ENCODE measurements at places on chromosomes 16 and 17.

- DNase-seq = no peak
Observed at GRCh38 chr17:48439110-48439850, 9.3 kb upstream of the SKAP1 start.

DNA sequence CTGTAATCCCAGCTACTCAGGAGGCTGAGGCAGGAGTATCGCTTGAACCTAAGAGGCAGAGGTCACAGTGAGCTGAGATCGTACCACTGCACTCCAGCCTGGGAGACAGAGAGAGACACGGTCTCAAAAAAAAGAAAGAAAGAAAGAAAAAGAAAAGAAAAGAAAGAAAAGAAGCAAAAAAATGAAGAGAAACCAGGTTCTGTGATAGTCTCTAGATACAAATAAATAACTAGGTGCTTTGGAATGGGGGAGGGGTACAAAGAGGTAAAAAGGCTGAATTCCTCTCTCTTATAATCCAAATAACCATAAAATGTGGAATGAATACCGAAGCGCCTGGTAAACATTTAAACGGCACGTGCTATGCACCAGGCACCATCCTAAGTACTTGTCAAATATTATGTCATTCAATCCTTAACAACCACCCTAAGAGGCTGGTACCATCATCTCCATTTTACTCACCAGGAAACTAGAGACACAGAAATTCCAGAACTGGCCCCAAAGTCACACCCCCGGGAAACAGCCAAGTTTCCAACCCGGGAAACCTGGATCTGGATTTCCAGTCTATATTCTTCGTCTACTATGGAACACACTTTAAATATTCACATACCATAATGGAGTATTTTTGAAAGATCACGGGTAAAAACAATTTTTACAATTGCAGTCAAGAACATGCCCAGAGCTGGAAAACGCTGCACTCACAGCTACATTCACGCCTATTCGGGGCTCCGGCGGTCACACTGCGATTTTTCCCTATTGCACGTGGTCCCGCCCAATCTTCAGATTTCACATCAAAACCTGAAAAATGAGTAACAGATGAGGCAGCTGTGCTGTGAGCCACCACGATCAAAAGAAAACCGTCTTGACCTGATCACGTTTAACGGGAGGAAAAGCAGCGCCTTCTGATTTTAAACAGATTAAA is 10.5 kb downstream of the NXN start:
- DNase-seq = no peak

GRCh38 chr16:85072076-85072860 is 40.0 kb downstream of the CIBAR2 start:
- DNase-seq = no peak

DNA sequence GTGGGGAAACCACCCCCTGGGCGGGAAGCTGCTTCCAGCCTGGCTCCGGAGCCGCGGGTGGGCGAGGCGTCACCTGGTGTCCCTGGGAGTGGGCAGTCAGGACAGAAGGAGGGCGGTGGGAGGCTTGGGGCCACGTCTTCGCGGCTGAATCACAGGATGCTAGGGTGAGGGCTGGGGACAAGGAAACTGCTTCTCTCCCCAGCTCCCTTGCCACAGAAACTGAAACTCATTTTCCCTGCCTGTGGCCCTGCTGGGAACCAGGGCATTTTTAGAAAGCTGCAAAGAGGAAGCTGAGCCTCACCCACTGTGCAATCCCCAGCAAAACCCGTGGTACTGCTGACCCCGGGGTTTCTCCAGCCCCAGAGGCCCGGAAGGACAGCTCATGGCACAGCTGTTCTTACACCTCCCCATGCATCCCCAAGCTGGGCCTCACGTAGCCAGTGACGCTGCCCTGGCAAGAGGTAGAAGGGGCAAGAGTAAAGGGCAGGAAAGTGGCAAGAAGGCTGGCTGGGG is 8.2 kb downstream of the RHBDF2 start:
- DNase-seq = no peak

DNA sequence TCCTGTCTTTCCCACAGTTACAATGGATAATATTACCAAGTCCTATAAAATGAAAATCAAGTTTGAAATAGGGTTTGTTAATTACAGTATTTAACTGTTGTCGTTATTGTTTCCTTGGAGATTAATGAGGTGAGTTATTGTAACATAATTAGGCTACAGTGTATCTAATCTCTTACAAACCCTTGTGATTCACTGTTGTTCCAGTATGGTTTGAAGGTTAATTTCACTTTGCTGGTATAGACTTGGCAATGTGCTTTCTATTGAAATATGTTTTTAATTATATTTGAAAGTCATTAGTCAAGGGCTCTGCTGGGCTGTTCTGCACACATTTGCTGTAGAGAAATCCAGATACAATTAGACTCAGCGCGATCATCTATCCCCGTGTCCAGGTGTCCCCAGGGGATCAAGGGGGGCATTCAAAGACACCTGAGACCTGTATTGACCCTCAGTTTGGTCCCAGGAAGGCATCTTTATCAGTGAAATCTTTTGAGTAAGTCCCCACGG is 624.6 kb upstream of the EEF2KMT start:
- no peak for DNase-seq

- no peak for DNase-seq
Observed at GRCh38 chr16:87210894-87211293, 106.3 kb downstream of the C16orf95 start.

DNA sequence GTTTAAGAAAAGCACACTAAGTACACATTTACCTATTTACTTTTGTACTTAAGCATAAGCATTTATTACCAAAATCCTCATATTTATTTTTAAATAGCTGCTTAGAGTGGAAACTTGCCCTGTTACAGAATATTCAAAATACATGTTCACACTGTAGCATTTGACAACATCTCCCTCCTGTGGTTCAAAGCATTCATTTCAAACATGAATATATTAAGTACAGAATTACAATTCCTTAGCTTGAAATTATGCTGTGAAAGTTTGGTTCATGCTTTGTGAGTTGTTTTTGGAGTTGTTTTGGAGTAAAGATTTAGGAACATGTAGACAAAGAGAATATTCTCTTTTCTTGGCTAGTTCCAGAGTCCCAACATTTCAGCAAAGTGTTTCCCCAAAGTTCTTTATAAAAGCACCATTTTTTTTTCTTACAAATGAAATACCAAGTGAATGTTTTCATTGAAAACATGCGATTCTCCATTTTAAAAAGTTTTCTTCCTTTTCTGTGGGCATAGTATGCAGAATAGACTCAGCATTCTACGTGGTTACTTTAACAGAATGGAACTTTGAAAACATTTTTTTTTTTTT is 33.2 kb downstream of the TUBD1 start:
- peak; percentile 41 for DNase-seq

- no peak for DNase-seq
Observed at GRCh38 chr17:46171939-46172338, 21.3 kb downstream of the KANSL1 start.

DNA sequence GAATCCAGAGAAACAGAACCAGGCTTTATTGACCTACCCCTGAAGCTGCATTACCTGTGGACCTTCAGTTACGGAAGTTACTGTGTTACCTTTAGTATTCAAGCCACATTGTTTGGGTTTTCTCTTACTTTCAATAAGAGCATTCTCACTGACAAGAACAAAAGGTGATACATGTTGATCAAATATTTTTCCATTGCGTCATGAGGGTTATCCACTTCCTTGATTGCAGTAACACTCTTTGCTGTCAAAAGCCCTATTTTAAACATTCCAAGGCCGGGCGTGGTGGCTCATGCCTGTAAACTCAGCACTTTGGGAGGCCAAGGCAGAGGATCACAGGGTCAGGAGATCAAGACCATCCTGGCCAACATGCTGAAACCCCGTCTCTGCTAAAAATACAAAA is 28.6 kb upstream of the PAFAH1B1 start:
- DNase-seq = no peak

DNA sequence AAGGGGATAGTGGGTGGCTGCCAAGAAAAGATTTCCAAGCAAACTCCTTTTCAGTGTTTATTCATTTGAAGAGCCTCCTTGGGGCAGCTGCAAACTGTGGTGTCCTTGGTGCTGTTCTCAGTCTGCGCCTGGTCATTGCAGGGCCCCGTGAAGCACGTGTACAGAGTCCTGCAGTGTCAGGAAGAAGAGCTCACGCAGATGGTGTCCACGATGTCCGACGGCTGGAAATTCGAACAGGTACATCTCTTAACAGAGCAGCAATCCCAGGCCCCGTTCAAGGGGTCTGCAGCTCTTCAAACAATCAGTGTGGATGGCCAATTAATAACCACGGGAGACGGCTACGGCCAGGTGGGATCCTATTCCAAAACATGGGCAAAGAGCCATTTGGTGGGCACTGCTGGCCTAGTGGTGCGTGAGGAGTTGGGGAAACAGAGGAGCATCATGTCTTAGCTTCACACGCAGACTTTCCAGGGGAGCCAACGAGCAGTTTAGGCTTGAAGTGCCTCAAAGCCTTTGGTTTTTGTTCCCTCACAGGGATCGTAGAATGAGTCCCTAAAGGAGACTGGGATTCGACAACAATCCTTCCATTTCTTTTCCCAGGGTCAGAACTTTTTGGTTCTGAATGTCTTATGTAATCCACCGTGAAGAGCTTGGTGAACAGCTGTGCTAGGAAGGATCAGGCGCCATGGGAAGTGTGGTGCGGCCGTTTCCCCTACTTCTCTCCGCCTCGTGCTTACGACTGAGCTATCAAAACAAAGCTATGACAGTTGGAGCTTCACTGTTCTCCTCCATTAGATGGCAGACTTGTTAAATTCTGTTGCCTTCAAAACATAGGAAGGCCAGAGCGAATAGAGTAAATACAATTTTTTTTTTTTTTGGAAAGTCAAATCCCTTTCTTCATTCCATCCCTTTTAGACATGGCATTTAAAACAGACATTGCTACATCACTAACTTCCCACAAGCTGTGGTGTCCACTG is 12.6 kb downstream of the KCTD2 start:
- DNase-seq = no peak

GRCh38 chr16:56910112-56910511 is 21.8 kb upstream of the HERPUD1 start:
- no peak for DNase-seq

DNA sequence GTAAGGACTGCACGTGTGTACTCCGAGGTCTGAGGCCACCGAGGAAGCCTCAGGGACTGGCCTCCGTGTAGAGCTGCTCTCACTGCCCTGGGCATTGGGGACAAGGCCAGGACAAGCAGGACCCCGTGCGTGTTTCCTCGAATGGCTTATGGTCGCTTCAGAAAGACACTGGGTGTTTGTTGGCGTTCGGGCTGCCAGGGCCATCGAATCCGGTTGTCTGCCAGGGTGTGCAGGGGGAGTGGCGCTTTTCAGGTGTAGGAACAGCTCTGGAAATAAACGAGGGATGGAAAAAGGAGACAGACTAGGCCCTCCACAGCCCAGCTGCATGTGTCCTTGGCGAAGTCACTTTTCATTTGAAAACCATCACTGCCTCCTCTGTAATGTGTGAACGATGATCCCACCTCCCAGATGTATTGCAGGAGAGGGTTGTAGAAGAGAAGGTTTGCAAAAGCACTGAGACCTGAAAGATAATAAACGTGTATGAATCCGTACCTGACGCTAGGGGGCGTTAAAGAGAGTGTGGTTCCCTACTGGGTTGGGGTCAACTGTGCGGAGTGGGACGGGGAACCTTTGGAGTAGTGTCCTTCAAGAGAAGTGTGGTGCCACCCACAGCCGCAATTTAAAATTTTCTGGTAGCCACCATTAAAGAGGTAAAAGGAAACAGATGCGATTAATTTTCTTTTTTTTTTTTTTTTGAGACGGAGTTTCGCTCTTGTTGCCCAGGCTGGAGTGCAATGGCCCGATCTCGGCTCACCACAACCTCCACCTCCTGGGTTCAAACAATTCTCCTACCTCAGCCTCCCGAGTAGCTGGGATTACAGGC is 2.1 kb upstream of the ZSCAN10 start:
- no peak for DNase-seq

GRCh38 chr17:73799781-73800627 is 155.8 kb upstream of the SDK2 start:
- no peak for DNase-seq

DNA sequence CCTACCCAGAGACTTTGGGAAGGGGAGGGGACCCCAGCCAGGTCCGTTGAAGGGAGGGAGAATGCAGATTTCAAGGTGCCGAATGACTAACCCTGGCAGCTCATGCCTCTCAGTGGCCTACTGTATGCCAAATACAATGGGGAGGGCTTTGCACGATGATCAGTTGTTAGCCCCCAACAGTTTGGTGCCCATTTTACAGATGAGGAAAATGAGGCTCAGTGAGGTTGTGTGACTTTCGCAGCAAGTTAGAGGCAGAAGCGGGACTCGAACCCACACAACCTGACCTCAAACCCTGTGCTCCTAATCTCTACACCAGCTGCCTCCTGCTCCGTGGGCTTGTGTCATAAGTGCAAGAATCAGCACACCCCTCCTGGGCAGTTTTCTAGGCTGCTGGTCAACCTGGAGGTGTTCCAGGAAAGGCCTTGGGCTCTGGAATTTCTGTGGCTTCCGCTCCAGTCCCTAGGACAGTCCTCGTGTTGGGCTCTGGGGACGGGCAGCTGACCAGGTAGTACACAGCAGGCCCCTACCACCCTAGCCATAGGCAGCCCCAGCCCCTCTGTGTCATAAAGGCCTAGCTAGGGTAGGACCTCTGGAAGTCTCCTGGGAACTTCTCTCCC is 11.9 kb upstream of the NAGPA start:
- no peak for DNase-seq

Data from AG09319 (cell line).